Natural killer cell treated with Interleukin-12 subunit alpha and Interleukin-12 subunit beta and Interleukin-15 and Interleukin-18, amount 100 ng/mL, for 72 hours (primary cell): ENCODE measurements at places on chromosomes 3 and 15.

DNA sequence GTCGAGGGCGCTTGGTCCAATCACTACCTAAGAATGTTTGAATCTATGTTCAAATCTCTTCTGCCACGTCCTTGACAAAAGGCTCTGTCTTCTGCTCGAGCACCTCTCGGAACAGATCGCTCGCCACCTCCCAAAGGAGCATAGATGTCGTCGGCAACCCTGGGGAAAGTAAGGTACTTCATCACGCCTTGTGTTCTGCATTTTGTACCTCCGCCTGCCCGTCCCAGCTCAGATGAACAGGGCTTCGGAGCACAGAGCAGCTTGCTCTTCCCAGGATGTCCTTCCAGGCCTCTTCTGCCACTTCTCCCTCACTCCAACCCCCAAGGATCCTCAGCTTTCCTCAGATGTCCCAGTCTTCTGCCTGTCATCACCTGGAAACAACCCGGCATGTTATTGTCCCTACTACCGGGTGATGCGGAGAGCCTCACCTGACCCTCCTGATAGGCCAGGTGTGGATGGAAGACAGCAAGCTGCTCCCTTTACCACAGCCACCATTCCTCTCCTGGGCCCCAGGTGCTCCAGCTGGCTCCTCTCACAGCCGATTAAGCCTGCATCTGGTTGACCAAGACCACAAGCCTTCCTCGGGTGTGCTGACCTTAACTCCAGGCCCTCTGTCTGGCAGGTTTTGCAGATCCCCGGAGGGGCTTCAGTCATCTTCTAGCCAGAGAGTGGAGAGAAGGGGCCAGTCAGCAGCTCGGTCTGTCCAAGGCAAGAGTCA, 270.5 kb downstream of the FAM43A start:
- no peak for DNase-seq

DNA sequence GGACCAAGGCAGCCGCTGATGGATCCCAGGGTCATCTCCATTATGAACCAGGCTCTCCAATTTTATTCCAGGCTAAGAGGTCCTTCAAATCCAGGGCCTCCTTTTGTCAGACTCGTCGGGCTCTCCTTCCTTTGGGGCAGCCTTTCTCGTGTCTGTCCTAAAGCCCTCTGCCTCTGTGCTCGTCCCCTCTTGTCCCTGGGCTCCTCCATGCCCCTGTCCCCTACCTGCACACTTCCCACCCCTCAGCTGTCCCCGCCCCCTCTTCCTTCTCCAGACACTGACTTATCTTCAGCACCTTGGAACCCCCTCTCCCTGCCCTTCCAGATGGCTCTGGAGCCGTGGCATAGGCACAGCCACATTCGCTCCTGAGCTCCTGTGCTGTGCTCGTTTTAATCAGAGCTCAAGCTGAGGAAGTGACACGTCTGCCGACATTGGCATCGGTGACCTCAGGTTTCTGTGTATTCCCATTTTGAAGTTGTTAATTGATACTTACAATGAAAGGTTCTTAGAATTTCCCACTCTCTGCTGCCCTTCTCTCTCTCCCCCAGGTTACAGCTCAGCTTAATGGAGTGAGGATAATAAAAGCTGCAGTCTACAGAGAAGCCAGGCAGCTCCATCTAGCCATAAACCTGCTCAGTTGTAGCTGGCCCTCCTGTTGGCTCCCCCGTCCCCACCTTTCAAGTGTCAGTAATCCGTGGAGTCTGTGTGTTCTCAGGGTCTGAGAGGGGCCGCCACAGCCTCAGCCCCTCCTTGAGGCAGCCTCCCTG, 51.1 kb upstream of the SEC22A start:
- DNase-seq: no peak

- DNase-seq: no peak
These were observed 25.7 kb downstream of the CGGBP1 start for GRCh38 chr3:88033079-88033478.

DNA sequence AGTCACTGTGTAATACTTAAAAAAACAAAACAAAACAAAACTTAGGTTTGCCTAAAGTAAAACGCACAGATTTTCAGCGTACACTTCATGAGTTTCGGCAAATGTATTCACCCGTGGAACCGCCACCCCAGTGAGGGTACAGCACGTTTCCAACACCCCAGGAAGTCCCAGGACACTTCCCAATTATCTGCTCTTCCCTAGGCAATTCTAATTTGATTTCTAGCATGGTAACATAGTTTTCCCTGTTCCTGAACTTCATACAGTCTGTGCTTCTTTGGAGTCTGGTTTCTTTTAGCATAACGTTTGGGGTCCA, 497 bp upstream of the CLASP2 start:
- DNase-seq: no peak

GRCh38 chr3:156617145-156617544, 57.2 kb upstream of the TIPARP start:
- DNase-seq: no peak

- DNase-seq: peak; percentile 89
These were observed 42.9 kb downstream of the IDH2 start for GRCh38 chr15:90059208-90059985.

DNA sequence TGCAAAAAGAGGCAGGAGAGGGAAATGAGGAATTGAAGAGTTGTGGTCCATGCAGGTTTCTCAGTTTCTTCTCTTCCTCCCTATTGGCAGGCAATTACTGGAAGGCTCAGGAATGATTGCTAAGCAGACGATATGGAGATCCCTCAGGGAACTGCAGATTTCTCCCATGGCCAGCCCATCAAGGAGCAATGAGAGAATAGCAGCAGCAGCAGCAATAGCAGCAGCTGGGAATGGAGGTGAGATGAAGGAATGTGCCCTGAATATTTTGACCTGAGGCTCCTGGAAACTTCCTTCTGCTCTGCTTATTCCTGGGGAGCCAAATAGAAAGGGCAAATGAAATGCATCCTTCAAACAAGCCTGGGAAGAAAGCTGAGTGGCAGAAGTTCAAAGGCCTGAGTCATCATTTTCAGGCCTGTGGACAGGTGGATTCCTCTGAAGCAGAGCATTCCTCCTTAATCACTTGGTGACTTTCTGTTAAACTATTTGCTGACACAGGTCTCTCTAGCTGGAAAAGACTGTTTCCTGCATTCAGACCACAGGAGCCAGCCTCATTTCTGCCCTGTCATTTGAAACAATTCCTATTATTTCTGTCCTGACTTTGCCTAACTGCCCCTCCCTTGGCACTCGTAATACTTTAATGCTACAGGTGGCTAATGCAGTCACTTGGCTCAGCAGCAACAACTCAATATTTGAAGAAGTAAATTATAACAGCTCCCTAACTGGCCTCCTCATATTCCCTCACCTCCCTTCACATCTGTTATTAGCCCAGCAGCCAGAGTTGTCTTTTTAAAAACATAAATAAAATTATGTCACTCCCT, 146.9 kb upstream of the GADL1 start:
- no peak for DNase-seq

- no peak for DNase-seq
These were observed 49.8 kb downstream of the POMGNT2 start for GRCh38 chr3:43055806-43056770.

DNA sequence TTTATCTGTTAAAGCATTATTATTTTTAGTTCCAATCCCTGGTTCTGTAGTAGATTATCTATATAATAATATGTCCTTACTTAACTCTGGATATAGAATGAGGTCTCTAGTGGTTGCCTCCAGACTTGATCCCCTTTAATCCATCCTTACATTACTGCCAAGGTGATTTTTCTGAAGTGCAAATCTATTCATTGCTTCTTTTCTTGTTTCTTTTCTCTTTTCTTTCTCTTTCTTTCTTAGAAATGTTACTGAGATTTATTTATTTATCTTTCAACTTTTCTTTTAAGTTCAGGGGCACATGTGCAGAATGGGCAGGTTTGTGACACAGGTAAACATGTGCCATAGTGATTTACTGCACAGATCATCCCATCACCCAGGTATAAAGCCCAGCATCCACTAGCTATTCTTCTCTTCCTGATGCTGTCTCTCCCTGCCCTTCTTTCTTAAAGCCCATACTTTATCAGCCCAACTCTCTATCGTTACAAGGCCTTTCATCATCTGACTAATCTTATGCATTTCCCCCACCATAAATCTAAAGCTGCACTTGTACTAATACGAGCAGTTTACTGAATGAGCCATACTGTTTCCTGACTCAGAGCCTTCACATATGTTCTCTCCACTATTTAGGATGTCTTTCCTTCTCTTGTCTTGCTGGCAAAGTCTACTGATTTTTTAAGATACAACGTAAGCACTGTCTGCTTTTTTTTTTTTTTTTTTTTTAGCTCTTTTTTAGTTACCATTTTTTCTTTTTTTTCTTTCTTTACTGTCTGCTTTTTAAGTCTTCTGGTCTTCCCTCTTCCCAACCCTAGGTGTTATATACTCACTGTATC, 4.6 kb downstream of the GLCE start:
- no peak for DNase-seq

GRCh38 chr3:33932010-33932764, 133.8 kb downstream of the PDCD6IP start:
- DNase-seq: no peak

GRCh38 chr3:31688984-31689383, 156.3 kb downstream of the STT3B start:
- no peak for DNase-seq
